ENCODE measurements at places on chromosomes 5 and 9.

DNA sequence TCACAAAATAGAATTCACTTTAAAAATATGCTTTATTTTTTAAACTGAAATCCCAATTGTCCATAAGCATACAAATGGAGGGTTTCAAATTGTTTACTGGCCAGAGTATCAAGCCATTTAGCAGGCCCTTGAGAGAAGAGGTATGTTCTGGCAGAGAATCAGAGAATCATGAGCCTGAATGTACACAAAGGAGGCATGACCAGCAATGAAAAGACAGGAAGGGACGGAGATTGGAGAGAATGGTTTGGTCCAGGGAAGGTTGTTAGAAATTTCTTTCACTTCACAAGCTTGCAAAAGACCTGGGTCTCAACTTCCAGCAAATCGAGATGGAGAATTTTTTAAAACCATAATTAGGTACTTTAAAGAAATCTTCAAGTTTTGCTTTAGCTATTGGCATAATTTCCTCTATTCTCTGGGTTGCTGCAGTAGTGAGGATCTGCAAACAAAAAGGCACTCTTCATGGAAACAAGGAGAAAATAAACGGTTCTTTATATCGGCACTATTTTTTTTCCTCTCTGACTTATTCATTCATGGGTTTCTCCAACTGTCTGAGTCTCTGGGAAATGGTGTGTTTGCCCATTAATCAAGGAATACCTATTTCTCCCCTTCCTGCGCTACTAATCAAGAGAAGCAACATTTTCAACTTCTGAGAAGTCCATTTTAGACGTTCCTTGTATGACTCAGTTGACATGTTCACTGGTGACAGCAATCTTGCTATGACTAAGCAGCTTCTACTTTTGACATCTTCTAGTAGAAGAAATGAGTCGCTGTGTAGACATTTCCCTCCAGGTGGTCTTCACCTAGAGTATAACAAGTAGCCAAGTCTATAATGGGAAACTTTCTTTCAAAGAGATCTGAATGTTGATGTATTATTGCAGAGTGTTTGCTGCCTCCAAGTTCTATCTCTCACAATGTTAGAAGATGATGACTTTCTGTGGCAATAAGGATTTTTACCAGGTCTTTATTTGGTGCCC is 23.1 kb upstream of the ERCC6L2 start:
- peaks cover 49% of the 10 kb centered on the region for H3K4me1 ChIP-seq
- peaks cover 36% of the 10 kb centered on the region for H3K36me3 ChIP-seq
- peak overlapping the region; percentile 34 for H3K4me3 ChIP-seq
- peak; percentile 97 for ATAC-seq
- no peaks in the 10 kb centered on the region for H3K27me3 ChIP-seq
- H3K27ac ChIP-seq: peak overlapping the region; percentile 66

DNA sequence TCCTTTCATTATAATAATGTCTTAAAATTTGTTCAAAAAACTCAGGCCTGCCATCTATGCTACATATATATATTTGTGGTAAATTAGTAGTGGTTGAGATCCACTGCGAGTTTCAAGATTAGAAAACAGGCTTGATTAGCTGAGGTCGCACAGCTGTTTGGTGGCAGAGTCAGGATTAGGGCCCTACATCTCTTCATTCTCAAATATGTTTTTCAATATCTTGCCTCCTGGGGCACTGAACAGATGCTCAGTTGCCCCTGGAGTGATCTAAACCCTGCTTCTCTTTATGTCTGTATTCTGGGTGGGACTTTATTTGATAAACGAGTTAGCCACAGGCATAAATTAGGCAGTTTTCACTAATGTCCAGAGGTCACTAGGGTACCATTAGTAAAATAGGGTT is 27.8 kb upstream of the CEP120 start:
- H3K4me3 ChIP-seq: no peak overlapping the region
- peaks cover 33% of the 10 kb centered on the region for H3K4me1 ChIP-seq
- no peak for ATAC-seq
- no peak overlapping the region for H3K27ac ChIP-seq
- no peaks in the 10 kb centered on the region for H3K27me3 ChIP-seq
- no peaks in the 10 kb centered on the region for H3K36me3 ChIP-seq

GRCh38 chr5:65482736-65483545 is 1.2 kb upstream of the ADAMTS6 start:
- no peaks in the 10 kb centered on the region for H3K36me3 ChIP-seq
- peaks cover 13% of the 10 kb centered on the region for H3K4me1 ChIP-seq
- no peak for ATAC-seq
- H3K27me3 ChIP-seq: no peaks in the 10 kb centered on the region
- no peak overlapping the region for H3K4me3 ChIP-seq

DNA sequence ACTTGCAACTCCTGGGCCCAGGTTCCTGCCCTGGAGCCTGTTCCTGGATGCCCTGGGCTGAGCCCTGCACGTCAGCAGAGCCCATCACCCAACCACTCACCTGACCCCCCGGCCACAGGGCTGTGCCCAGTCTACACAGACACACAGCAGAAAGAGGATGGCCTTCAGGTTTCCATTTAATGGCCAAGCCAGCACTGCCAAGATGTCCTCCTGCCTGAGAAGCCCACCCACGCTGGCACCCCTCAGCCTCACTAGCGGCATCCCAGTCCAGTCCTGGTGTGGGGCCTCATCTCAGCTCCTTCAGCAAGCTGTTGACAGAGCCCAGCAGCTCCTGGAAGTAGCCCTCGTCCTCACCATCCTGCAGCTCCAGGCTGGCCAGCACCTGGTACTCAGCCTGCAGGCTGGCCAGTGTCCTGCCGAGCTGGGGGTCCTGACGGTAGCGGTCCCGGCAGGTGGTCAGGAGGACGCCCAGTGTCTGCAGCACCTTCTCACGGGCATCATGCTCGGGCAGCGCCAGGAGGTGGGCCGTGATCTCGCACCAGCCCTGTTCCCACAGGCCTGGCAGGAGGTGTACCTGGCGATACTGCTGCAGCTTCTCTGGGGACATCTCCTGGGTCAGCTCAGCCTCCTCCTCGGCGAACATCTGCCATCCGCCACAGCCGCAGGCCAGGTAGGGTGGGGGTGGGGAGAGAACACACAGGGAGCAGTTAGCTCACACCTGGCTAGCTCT is 71.9 kb upstream of the LRRTM2 start:
- peaks cover 38% of the 10 kb centered on the region for H3K36me3 ChIP-seq
- no peaks in the 10 kb centered on the region for H3K4me1 ChIP-seq
- H3K27me3 ChIP-seq: no peaks in the 10 kb centered on the region
- no peak overlapping the region for H3K27ac ChIP-seq
- ATAC-seq: no peak

DNA sequence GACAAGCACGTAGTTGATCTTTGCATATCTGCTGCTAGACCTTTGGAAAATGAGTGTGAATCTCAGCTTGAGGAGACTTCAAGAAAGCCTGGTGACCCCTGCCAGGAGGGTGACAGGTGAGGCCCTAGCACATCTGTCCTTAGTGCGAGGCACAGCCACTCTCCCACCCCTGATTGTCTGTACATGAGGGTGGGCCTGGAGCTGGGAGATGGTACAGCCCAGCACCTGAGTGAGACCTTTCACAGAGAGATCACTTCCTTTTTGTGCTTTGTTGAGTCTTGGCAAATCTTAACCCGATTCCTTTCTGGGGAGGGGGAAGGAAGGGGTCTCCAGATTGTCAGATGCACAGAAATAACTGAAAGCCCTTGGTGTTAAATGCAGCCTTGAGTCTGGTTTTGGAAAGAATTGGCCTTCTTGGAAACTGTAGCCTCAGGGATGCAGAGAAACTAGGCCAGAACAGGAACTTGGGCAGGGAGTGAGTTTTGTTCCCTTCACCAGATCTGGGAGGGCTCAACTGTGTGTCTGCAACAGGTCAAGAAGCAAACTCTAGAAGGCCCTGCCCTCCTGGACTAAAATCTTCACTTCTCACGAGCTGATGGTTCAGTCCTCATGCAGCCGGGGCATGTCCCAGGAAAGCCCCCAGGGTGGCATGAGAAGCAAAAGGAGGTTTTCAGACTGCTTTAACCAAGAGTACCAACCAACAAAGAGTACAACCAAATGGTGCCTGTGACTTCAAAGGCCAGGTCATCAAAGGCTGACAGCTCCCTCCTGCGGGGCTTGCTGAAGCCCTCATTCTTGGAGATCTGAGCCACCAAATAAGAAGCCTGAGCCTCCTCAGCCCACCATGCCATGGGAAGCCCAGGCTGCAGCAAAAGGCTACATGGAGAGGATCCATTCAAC is 20.8 kb upstream of the SEMA4D start:
- no peak overlapping the region for H3K4me3 ChIP-seq
- H3K27ac ChIP-seq: peak overlapping the region; percentile 90
- H3K4me1 ChIP-seq: peaks cover 52% of the 10 kb centered on the region
- H3K36me3 ChIP-seq: no peaks in the 10 kb centered on the region
- ATAC-seq: peak; percentile 32
- H3K27me3 ChIP-seq: no peaks in the 10 kb centered on the region

- H3K36me3 ChIP-seq: no peaks in the 10 kb centered on the region
- H3K4me3 ChIP-seq: no peak overlapping the region
- peaks cover 8% of the 10 kb centered on the region for H3K4me1 ChIP-seq
- no peak for ATAC-seq
Measured at GRCh38 chr5:135561266-135561665, 17.5 kb downstream of the CXCL14 start.

DNA sequence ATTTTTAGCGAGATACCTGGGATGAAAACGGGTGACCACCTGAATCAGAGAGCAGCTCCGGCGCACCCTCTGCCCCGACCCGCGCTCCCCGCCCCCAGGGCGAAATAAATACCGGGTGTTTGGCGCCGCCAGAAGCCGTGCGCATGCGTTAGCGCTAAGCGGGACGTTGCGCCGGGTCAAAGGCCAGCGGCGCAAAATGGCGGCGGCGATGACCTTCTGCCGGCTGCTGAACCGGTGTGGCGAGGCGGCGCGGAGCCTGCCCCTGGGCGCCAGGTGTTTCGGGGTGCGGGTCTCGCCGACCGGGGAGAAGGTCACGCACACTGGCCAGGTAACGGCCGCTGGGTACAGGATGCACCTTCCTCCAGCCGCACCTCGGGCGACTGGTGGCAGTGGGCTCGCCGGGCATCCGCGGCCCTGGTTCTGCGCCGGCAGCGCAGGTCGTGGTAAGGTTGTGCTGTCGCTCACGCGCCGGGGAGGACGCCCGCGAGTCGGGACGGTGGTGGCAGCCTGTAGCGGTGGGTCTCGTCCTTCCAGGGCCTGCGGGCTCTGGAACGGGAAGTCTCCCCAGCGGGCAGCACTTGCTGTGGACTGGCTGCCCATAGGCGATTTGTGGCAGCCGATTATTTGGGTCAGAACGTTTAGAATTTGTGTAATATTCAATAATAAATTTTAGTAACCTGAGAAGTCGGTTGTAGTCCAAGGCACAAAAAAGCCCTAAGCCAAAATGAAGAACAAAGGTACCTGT is at the start of gene NDUFS6:
Gene NDUFS6, plus strand, starts transcription at position 186 of the 745 bp plus-strand sequence. Its CDS starts 11 bp downstream, at position 197.
- peaks cover 65% of the 10 kb centered on the region for H3K4me1 ChIP-seq

DNA sequence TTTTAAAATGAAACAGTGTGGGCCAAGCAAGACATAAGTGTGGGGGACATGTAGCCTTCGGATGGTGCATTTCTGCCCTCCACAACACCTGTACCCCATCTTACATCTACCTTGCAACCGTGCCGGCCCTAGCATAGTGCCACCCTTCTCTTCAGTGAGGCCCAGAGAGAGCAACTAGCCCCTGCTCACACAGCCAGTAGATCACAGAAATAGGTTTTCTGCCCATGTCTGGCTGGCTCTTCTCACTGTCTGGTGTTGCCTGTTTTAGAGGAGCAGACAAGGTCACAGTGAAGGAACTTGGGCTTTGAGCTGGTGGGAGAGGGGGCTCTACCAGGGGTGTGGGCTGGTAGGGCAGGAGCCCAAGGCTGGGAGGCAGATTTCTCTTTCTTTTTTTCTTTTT is 11.1 kb downstream of the PDLIM7 start:
- peaks cover 15% of the 10 kb centered on the region for H3K4me1 ChIP-seq
- H3K4me3 ChIP-seq: no peak overlapping the region
- peaks cover 20% of the 10 kb centered on the region for H3K36me3 ChIP-seq
- ATAC-seq: no peak
- no peaks in the 10 kb centered on the region for H3K27me3 ChIP-seq

GRCh38 chr9:91141407-91141965 is 220.2 kb downstream of the AUH start:
- H3K4me1 ChIP-seq: peaks cover 36% of the 10 kb centered on the region
- H3K4me3 ChIP-seq: no peak overlapping the region
- ATAC-seq: no peak
- H3K27ac ChIP-seq: peak overlapping the region; percentile 57
- no peaks in the 10 kb centered on the region for H3K27me3 ChIP-seq
- H3K36me3 ChIP-seq: peaks cover 6% of the 10 kb centered on the region

GRCh38 chr5:36416605-36417004 is 114.9 kb upstream of the RANBP3L start:
- H3K27ac ChIP-seq: no peak overlapping the region
- no peaks in the 10 kb centered on the region for H3K36me3 ChIP-seq
- H3K4me3 ChIP-seq: no peak overlapping the region
- no peaks in the 10 kb centered on the region for H3K4me1 ChIP-seq

DNA sequence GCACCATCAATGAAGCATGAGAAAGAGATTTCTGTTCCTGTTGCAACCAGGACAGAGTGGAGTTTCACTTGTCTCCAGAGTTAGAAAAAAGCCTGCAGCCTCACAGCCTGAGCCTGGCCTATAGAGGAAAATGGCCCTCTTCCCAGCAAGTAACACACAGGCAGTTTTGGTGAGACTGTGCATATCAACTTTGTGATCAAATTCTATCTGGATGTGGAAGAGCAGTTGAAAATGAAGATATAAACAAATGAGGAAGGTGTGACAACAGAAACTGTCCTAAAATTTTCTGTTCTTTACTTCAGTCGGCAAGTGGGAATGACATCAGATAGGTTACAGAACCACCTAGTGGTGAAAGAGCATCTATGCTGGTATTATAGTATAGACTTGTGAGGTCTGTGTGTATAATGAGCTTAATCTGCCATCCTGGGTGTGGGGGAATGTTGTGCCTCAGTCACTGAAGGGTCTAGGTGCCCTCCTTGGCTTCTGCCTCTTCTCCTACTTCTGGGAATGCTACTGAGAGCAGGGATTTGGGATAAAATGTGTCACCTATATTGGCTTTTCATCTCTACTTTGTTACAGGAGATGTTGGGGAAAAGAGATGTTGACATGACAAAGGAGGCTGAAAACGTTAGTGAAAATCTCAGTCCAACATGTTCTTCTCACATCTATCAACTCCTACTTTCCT is 28.2 kb downstream of the YIPF5 start:
- H3K4me3 ChIP-seq: peak overlapping the region; percentile 4
- peak overlapping the region; percentile 33 for H3K27ac ChIP-seq
- peaks cover 9% of the 10 kb centered on the region for H3K27me3 ChIP-seq

DNA sequence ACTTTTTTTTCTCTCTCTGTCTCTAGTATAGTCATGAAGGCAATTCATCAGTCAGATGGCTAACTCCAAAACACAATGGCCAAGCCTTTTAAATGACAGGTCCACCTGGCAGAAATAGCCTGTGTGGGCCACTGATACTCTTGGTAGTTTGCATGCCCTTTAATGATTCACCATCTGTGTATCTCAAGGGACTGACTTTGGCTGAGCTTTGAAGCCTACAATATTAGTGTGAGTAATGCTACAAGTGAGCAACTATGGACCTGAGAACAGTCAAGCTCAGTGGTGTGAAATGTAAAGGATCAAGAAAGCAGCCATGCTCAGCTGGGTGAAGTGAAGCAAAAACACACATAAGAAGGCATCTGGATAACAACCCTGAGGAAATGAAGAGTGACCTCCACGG is 506.9 kb downstream of the TLE1 start:
- no peak for ATAC-seq
- no peaks in the 10 kb centered on the region for H3K27me3 ChIP-seq
- H3K27ac ChIP-seq: no peak overlapping the region
- no peaks in the 10 kb centered on the region for H3K36me3 ChIP-seq
- no peaks in the 10 kb centered on the region for H3K4me1 ChIP-seq

All from stimulated activated memory B cell treated with anti-CD40 and anti-IgM and Interleukin-4, amounts not matched to agents 10 μg/mL and 1 μg/mL and 100 μg/mL, for 72 hours (primary cell).